CD4-positive, alpha-beta T cell (primary cell): ENCODE measurements at places on chromosomes 11 and 22.

- DNase-seq = no peak
Measured at GRCh38 chr11:44236296-44236695, 73.6 kb downstream of the ALX4 start.

DNA sequence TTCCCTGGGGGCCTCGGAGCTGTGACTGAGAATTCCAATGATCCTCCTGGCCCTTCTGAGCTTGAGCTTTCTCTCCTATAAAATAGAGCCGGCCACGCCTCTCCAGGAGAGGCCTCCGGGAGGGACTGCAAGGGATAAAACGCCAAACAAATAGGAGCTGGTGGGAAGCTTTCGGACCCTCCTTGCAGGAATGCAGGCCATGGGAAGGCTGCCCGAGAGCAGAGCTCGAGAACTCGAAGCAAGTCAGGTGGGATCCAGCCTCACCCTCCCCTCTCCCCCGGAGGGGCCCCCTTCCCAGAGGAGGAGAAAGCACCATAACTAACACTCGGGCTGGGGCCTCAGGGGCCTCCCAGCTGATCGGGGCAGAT lies 34.6 kb downstream of the FLRT1 start:
- DNase-seq = no peak

DNA sequence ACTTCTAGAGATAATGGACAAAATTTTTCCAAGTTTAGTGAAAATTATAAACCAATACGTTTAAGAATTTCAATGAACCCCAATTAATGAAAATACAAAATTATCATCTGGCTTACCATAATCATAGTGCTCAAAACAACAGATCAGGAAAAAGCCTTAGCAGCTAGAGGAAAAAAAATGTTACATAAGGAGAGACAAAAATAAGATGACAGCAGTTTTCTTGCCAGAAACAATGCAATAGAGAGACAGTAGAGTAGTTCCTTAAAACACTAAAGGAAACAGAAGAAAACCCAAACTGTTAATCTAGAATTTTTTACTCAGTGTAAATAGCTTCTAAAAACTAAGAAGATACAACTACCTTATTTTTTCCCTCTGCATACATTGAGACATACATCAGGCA lies 341.7 kb upstream of the CHORDC1 start:
- no peak for DNase-seq

DNA sequence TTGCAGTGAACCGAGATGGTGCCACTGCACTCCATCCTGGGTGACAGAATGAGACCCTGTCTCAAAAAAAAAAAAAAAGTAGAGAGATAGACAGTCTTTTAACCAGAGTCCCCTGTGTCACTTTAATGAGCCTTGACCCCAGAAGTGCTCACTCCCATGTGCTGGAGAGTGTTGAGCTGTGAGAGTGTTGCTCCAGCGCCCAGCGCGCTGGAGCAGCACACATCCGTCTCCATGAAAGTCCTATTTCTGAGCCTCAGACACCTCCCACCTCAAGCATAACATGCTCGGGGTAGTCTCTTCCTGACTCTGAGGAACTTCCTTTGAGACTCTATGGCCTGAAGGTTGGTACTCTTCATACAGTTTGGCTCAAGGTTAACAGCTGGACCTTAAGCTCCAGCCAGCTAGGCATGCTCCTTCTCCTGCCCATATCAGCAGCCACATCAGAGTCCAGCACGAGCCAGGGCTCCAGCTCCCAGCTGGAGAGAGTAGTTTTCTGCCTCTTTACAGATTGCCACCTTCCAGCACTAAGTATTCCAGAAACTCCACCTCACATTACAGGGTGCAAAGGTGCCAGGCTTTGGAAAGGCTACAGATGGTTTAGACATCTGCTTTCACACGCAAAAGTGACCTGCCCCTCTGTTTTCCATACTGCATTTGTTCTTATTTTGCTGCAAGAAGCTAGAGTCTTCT lies 29.4 kb upstream of the UBASH3B start:
- no peak for DNase-seq

- no peak for DNase-seq
Measured at GRCh38 chr11:11558826-11559225, 63.0 kb downstream of the GALNT18 start.

GRCh38 chr11:32435511-32435941 lies at the start of gene WT1:
Gene WT1 (minus strand): TSS chr11:32435539.
- DNase-seq = no peak

DNA sequence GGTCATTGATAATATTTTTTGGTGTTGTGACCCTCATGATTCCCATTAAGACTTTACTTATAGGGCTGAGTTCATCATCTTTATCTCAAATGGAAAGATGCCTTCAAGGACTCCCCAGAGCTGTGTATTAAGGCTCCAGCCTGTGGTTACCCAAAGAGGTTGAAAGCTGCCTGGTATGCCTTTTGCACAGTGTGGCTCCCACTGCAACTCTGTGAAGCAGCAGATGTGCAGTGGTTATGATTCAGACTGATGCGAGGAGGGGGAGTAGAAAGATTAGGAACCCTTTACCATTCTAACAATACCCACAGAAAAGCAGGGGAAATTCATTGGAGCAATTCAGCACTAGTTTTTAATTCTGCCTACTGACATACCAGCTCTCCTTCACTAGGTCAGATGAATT lies 560.0 kb downstream of the INSC start:
- no peak for DNase-seq

DNA sequence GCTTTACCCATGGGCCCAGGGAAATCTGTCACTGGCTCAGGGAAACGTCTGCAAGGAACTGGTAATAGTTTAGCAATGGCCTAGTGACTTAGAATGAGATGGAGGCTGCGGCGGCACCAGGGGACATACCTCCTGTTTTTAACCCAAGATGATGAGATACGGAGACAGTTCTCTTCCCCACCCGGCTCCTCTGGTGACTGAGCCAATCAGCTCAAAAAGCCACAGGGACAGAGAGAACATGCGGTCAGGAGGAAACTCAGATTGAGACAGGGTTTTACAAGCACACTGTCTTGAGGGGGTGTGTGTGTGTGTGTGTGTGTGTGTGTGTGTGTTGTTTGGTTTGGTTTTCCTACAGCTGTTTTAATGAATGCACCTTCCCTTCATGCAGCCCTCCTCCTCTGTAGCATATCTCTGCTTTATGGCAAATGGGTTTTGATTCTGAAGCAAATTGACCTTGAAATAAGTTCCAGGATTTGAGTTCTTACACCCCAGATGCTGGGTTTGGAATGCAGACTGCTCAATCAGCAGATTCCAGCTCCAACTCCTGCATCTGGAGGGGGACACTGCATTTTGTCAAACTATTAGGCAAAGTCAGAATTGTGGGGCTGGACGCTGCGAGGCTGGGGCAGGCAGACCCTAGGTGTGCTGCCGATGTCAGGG lies 246.2 kb downstream of the NTM start:
- DNase-seq = no peak

DNA sequence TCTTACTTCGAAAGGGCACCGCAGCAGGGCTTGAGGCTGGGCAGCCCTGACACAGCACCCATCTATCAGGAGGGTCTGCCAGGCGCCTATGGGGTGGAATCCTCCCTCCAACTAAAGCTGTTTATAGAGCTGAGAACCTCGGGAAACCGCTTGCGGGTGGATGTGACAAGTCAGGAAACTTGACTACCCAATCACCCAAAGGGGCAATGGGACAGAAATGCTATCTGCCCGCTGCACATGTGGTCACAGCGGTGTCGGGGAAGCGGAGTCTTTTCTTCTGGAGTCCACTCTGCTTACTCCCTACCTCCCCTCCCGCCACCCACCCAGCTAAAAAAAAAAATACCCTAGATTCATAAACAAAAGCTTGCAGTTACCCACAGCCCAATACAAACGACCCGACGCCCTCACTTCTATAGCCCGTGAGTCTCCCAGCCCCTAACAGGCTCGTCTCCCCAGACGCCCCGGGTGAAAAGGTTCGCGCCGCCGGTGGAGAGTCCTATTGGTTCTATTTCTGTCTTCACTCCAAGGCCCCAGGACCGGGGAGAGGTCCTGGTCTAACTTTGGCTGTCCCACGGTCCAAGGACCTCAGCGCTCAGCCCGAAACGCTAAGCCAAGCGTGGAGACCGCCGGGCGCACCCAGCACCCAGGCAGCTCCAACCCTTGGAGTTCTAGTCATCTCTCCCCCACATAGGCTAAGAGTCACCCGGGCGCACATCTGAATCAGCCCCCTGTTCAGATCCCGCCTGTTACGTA lies 1.4 kb downstream of the TRPC6 start:
- no peak for DNase-seq

GRCh38 chr11:8204025-8204424 lies 35.2 kb upstream of the RIC3 start:
- DNase-seq = no peak

DNA sequence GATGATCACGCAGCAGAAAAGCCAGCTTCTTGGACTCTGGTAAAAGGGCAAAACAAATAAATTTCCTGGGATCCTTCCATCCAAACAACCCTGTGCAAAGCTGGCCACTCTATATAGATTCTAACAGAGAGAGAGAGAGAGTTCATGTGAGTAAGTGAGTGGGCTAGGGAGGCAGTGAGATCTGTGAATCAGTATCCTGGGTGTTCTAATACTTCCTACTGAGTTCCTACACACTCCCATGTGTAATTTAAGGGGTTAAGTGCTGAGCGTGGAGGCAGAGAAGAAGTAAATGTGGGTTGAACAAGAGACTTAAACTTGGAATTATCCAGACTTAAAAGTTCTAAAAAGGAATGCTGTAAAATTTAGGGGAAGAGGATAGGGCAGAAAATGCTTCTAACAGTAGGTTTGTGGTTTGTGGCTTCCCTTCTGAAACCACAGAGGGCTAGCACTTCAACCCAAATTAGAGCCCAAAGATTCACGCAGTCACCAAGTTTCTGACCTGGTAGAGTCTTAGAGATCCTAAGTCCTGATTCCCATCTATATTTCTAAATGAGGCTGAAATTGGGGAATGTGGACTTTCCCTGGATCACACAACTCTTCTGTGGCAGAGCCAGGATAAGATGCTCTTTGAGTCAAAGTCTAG lies 413.9 kb downstream of the TENM4 start:
- DNase-seq = no peak

DNA sequence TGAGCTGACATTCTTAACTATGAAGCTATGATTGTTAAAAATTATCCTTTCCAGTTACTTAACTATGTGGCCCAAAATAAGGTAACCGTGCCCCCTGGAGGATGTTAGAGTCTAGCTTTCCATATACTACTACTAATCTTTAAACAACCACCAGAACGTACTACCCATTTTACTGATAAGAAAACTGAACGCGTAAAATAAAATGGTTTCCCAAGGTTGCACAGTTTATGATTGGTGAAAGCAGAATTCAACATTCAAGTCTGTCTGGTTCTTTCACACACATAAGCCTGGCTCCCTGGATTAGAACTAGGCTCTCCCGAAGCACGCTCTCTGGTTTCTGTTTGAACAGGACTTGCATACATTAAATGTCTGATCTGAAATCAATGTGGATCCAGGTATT lies 437.8 kb upstream of the CCDC90B start:
- DNase-seq = peak; percentile 3

DNA sequence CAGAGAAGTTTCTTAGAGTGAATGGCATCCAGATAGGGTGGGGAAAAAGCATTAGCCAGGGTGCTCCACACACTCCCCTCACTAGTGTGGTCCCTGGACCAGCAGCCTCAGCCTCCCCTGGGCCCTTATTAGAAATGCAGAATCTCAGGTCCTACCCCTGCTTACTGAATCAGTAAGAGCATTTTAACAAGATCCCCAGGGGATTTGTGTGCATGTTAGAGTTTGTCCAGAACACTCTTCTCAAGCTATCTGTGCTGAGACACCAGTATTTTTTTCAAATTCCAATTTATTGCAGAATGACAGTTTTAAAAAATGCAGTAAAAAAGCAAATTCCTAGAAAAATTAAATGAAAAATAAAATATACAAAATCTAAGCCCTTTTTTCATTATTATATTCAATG lies 123.1 kb downstream of the MIAT start:
- no peak for DNase-seq

- DNase-seq = peak; percentile 97
Measured at GRCh38 chr11:65546217-65546958, 11.8 kb downstream of the LTBP3 start.

- no peak for DNase-seq
Measured at GRCh38 chr11:119285431-119285830, 31.5 kb downstream of the MCAM start.

- no peak for DNase-seq
Measured at GRCh38 chr11:103532133-103532788, 423.0 kb downstream of the DYNC2H1 start.

GRCh38 chr11:116180806-116181600 lies 591.8 kb downstream of the BUD13 start:
- no peak for DNase-seq

GRCh38 chr11:61918251-61918937 lies 1.0 kb upstream of the RAB3IL1 start:
- no peak for DNase-seq

DNA sequence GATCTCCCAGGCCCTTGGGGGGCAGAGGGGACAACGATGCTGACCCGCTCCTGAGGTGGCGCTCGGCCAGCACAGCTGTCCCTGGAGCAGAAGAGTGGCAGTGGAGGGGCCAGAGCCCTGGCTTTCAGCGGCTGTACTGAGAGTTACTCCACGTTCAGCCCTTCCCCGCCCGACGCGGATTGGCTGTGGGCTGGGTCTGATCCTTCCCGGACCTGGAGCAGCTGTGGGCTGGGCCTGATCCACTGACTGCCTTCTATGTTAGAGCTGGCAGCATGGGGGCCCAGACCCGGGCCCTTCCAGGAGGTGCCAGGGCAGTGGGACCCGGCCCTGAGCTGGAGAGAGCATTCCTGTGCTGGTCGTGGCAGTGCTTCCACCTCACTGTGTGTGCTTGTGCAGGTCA lies 27.8 kb downstream of the YWHAH start:
- DNase-seq = no peak

- DNase-seq = no peak
Measured at GRCh38 chr11:124534051-124534450, 9.4 kb downstream of the OR8B12 start.

GRCh38 chr11:66408488-66409214 lies 12.2 kb upstream of the NPAS4 start:
- DNase-seq = peak; percentile 95

GRCh38 chr11:20043992-20044391 lies 116.3 kb downstream of the DBX1 start:
- DNase-seq = no peak

DNA sequence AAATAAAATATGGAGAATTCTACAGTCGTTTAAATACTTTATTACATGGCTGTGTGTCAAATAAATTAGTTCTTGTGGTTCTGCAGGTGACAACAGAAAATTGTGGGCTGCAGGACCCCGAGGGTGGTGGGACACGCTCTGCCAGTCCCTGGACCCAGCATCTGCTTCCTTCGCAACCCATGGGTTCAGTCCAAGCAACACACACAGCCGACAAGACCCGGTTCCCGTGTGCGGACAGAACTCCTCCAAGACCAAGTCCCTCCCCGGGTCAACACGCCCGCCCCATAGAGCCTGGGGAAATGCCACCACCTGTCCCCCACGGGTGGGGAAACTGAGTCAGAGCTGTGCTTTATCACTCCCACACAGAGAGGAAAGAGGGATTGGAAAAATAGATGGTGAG lies 238.9 kb downstream of the BRD1 start:
- DNase-seq = no peak

- DNase-seq = peak; percentile 46
Measured at GRCh38 chr11:67344264-67344663, 9.1 kb downstream of the POLD4 start.

DNA sequence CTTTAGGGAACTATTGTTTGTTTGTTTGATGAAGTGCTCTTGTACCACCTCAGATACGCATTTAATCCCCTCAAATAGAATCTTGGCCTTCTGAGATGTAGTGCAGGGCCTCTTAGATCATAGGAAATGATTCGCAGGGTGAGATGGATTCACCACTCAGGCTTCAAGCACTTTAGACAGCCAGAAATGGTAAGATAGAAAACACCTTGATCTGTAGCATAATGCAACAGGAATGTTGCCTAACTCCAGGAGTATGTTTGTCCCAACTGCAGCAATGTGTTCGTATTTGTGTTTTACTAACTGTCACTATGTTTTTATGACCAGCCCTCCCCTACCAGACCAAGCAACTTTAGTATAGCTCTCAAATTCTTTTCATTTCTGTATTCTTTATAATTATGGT lies 761.2 kb downstream of the NELL1 start:
- no peak for DNase-seq
